ENCODE measurements at places on chromosomes 2 and 18.

GRCh38 chr2:23036629-23037028 lies 348.4 kb upstream of the KLHL29 start:
- DNase-seq, result no peak

DNA sequence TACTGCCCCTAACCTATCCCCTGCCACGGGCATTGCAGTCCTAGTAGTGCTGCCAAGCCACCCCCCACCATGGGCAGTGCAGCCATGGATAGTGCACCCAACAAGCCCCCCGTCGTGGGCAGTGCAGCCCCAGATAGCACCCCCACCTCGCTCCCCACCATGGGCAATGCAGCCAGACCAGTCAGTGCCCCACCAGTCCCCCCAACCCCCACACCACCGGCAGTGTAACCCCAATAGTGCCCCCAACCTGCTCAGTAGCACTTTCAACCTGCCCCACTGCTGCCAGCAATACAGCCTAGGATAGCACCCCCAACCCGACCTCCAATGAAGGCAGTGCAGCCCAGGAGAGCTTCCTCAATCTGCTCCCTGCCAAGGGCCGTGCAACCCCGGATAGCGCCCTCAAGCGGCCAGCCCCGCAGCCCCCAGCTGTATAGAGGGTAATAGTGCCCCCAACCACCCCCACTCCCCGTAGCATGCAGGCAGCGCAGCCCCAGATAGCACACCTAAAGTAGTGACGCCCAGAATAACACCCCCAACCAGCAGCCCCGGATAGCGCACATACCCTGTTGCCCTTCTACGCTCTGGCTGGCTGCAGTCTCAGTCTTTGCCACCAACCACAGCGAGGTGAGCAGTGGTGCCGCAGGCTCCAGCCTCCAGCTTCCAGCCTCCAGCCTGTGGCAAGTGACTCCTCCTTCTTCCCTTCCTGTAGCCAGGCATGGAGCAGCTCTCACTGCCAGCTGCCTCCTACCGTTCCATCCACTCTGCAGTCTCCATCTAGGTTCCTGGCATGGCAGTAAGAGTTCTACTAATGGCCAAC lies 45.4 kb upstream of the ANKRD62 start:
- DNase-seq, result no peak

GRCh38 chr2:27376866-27377617 lies 3.5 kb downstream of the ZNF513 start:
- no peak for DNase-seq

DNA sequence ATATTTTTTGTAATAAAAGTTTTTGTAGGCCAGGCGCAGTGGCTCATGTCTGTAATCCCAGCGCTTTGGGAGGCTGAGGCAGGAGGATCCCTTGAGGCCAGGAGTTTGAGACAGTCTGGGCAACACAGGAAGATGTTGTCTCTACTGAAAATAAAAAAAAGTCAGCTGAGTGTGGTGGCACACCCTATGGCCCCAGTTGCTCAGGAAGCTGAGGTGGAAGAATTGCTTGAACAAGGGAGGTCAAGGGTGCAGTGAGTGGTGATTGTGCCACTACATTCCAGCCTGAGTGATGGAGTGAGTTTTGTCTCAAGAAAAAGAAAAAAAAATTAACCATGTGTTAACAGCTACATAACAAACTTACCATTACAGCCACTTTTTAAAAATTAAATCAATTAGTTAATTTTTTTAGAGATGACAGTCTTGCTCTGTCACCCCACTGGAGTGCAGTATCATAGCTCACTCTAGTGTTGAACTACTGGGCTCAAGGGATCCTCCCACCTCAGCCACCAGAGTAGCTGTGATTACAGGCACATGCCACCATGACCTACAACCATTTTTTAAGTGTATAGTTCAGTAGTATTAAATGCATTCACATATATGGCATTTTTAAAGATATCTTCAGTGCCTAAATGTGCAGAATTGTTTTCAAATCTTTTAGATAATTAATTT lies 67.2 kb upstream of the ACYP2 start:
- no peak for DNase-seq

GRCh38 chr2:239307921-239308613 lies 92.8 kb downstream of the HDAC4 start:
- DNase-seq, result no peak

GRCh38 chr2:162720559-162721271 lies 117.9 kb downstream of the KCNH7 start:
- no peak for DNase-seq

DNA sequence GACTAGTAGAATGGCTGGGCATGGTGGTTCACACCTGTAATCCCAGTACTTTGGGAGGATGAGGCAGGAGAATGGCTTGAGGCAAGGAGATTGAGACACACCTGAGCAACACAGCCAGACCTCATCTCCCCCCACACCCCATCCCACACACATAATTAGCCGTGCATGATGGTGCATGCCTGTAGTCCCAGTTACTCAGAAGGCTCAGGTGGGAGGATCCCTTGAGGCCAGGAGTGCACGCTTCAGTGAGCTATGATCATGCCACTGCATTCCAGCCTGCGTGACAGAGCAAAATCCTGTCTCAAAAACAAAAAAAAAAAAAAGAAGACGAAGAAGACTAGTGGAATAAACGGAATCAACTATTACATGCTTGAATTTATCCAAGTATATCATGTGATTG lies 150.0 kb downstream of the STK39 start:
- no peak for DNase-seq

- no peak for DNase-seq
These were observed 176.0 kb upstream of the COL3A1 start for GRCh38 chr2:188798159-188798558.

- DNase-seq, result no peak
These were observed 27.1 kb upstream of the TXNDC2 start for GRCh38 chr18:9858642-9859041.

- DNase-seq, result no peak
These were observed 5.7 kb upstream of the ERFE start for GRCh38 chr2:238152771-238153688.

GRCh38 chr2:172998547-172999272 lies 76.9 kb upstream of the MAP3K20 start:
- DNase-seq, result no peak

DNA sequence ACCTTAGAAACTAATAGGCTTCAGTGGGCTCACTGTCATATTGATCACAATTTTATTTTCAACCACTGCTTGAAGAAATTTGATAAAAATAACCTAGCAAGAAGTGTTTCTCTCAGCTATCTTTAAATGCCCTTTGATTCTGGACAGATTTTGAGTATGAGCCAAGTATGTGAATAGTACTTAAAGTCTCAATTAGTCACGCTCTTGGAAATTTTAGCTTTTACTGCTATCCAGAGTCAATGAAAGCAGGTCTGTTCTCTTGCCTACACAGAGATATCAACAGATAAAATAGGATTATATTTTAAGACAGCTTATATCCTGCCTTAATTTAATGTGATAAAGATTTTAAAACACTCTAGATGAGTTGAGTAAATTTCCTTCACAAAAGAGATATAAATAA lies 337.3 kb downstream of the CBLN2 start:
- no peak for DNase-seq

DNA sequence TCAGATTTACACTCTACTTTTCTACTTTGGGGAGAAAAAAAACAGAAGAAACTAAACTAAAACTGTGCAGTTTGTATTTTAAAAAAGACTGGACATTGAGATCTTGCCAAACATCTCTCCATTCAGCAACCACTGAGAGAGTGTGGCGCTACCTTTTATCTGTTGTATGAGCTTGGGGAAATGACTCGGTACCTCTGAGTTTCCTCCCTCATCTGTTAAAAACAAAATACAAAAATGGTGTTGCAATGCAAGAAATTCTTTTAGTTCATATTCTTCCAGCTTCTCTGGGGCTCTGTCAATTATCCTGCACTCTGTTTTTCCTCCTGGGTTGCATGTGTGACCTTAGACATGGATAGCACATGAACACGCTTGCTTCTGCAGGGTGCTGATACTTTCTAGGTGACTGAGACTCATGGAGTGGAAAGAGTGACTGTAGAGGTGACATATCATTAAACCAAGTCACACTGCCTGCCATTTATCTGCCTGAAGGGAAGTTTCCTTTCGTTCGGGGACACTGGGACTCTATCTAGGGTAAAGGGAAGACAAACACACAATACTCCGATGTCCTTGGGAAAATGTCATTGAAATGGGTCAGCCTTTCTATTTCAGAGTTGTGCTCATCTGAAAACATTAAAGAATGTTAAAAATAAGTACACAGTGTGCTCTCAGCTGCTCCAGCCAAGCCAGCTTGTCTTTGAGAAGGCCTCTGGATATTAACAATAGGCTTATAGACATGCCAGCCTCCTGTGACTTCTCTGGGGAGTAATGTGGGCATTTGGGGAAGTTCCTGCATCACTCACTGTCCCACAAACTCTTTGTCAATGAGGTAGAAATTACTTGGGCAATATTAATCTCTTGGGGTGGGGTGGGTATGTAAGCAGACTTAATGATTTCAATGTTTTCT lies 91.4 kb downstream of the TRIB2 start:
- no peak for DNase-seq

- DNase-seq, result no peak
These were observed 15.9 kb upstream of the ARMC9 start for GRCh38 chr2:231182513-231182899.

- DNase-seq, result no peak
These were observed 20.3 kb upstream of the FAHD2A start for GRCh38 chr2:95382192-95382591.

- no peak for DNase-seq
These were observed 15.6 kb downstream of the ATOH8 start for GRCh38 chr2:85769236-85769982.

DNA sequence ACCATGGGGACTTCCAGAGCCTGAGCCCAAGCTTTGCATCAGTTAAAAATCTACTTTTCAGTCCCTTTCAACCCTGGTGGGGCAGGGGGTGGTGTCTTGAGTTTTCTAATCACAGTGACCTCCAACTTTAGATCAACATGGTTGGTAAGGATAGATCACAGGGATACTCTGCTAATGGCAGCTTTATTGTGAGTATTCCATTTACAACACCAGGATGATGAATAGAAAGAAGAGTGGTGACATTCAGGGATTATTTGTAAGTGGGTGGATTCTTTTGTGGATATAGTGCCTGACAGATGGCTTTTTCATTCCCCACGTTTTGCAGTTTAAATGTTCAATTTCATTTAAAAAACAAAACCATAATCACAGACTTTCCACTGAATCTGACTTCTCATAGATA lies 51.3 kb downstream of the ZNF532 start:
- DNase-seq, result no peak

- no peak for DNase-seq
These were observed 83.1 kb downstream of the MBD5 start for GRCh38 chr2:148103946-148104345.

- no peak for DNase-seq
These were observed 232.6 kb downstream of the ATAD2B start for GRCh38 chr2:23694058-23695045.

DNA sequence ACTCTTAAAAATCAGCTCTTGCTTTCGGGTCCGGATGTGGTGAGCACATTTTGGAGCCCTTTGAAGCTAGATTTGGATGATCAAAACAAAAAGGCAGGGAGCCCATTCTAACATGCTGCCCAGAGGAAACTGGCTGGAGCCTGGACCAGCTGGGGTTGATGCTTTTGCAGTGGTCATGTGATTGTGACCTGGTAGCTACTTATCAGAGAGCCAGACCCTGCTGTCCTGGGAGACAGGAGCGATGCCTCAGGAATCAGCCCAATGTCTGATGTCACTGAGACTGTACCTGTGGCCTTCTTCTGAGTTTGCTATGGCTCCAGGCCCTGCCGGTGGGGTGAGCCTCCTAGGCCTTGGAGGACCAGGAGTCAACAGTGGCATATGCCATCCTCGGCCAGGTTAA lies 18.7 kb upstream of the SCLY start:
- DNase-seq, result no peak

DNA sequence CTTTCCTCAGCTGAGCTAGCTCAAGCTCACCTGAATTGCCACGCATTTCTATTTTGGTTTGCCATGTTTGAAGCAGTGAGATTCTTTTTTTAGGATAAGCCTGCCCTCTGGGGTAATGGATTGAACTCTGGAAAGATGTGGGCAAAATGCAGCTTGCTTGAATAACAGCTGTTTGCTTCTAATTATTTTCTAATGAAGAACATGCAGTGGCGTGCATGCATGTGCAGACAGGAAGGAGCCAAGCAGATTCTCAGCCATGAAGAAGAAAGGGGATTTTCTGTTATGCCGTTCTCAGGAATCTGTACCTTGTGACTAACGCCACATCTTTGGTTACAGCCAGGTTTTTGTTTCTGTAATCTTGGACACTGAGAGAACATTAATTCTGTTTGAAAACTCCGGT lies 171.2 kb downstream of the ANTXR1 start:
- no peak for DNase-seq

GRCh38 chr2:112942654-112943002 lies 31.7 kb downstream of the IL37 start:
- no peak for DNase-seq

All from glomerular endothelial cell (primary cell).